NCI-H774 (cell line): ENCODE measurements at places on chromosomes 5 and 9.

DNA sequence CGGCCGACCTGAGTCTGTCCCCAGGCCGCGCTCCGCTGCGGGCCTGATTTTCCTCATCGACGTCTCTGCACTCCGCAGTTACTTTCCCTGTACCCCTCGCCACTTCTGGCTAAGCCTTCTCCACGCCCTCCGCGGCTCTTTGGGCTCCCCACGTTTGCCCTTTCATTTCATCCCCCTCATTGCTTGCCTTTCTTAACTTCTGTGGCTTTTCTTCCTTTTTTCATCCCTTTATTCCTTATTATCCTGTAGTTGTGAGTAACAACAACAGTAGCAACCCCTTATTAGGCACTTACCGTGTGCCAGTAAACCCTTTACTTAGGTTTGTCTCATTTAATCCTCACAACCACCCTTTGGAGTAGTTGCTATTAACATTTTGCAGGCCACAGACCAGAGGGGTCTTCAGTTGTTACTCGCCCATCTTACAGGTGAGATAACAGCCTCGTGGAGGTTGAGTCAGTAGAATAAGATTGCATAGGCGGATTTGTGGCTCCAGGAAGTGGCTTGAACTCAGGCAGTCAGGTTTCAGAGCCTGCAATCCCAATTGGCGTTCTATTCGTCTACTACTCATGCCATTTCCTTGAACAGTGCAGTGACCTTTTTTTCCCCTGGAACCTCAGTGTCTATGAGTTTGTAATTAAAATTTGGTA, 724 bp downstream of the TCERG1 start:
- DNase-seq = no peak

GRCh38 chr5:83401122-83401731, 70.3 kb upstream of the VCAN start:
- DNase-seq = no peak

DNA sequence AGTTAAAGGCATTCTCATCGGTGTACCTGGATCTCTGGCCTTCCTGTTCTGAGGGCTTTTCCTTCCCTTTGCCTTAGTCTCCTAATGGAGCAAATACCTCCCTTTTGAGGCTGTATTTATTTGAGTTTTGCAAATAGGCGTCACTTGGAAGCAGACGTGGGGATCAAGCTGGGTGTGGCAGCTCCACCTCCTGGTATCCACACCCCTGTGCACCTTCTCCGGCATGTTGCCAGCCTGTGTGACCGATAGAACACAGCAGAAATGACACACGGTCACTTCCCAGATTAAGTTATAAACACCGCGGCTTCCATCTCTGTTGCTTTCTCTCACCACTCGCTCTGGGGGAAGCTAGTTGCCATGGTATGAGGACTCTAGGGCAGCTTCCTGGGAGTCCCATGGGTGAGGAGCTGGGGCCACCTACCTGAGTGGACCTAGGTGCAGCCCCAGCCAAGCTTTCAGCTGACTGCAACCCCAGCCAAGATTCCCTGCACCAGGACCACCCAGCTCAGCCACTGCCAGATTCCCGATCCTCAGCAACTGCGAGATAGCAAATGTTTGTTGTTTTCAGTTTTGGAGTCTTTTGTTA, 214.4 kb upstream of the MVB12B start:
- DNase-seq = no peak

- no peak for DNase-seq
Measured at GRCh38 chr9:137452761-137453642, 6.1 kb downstream of the NSMF start.

- DNase-seq = no peak
Measured at GRCh38 chr9:118689280-118689679, 680.0 kb downstream of the BRINP1 start.

- DNase-seq = no peak
Measured at GRCh38 chr5:73424556-73424977, 24.0 kb downstream of the FOXD1 start.

- no peak for DNase-seq
Measured at GRCh38 chr5:150116667-150117400, 30.5 kb upstream of the CSF1R start.

DNA sequence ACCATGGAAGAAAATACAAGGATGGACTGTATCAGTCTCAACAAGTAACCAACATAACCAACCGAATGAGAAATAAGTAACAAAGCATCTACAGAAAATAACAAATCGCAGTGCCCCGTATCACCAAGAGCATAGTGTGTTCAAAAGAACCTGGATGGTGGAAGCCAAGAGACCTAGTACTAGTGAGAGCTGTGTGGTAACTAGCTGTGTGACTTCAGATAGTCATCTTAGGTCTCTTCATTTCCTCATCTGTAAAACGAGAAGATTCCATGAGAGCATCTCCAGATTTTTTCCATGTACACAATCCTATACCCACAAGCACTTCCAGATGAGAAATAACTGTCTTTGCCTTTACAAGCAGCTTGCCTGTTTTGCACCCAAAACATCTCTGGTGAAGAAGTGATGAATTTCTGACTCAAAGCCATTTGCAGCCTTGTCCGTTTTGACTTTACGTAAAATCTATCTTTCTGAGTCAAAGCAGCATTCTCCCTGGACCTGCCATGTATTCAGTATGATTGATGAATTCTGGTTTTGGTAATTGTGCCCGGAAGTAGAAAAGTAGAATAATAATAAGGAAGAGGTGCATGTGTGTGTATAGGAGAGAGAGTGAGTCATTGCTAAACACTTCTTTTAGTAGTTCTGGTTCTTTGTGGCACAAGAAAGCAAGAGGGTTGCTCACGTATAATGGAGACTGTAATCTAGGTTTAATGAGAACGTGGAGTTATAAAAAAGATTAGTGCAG, 41.0 kb downstream of the AOPEP start:
- DNase-seq = no peak

- no peak for DNase-seq
Measured at GRCh38 chr9:89015336-89015735, 24.1 kb downstream of the S1PR3 start.

GRCh38 chr5:147893820-147894219, 12.5 kb downstream of the C5orf46 start:
- no peak for DNase-seq

DNA sequence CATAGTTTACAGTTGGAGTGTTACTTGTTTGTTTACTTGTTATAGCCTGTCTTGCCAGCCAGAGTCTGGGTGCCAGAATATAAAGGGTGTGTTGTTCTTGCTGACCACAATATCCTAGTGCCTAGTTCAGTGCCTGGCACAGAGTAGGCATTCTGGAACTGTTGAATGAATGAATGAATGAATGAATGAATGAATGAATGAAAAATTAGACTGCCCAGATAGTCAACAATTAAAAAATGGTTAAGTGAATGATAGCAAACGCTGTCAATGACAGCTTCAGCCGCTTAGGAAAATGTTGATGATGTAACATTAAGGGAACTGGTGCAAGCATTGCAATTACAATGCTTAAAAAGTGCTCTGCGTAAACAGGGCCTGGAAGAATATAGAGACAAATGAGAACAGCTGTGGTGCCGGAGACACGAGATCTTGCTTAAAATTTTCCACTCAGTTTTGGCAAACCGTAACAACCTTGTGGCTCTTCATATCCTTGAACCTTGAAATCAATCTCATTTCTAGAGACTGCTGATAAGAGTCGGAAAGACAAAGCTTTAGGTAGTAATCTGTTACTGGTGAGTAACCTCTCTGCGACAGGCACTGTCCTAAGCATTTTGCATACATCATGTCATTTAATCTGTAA, 4.7 kb upstream of the TTLL11 start:
- DNase-seq = no peak

DNA sequence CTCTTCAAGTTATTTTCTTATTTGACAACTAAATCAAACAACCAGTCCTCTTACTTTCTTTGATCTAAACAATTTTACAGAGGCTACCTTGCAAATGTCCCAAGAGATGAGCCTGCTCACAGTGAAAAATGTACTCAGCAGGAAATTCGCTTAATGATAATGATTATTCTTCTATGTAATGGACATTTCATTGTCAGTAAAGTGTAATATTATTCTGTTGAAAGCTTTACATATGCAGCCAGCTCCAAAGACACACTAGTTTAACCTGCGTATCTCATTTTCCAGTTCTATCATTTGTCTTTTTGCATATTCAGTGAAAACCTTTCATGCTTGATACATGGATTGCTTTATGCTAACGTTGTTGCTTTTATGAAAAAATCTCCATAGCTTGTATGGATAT, 758.7 kb upstream of the ZNF608 start:
- no peak for DNase-seq

DNA sequence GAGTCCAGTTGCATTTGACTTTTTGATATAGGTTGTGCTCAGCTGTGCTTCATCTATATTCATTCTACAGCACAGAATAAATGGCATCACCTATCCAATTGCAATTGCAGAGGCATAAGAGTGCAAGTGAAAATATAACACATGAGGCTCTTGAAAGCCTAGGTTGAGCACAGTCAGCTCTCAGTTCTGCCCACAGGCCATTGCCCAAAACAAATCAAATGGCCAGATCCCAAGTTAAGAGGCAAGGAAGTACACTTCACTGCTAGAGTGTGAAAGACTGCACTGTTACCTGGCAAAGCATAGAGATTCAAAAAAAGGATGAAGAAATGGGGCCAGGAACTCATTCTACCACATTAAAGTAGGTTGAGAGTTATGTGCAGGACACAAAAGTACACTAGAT, 305.5 kb upstream of the SEMA6A start:
- no peak for DNase-seq

- no peak for DNase-seq
Measured at GRCh38 chr5:67910546-67910945, 305.0 kb upstream of the PIK3R1 start.

- no peak for DNase-seq
Measured at GRCh38 chr9:104745852-104746251, 1.6 kb upstream of the NIPSNAP3A start.

DNA sequence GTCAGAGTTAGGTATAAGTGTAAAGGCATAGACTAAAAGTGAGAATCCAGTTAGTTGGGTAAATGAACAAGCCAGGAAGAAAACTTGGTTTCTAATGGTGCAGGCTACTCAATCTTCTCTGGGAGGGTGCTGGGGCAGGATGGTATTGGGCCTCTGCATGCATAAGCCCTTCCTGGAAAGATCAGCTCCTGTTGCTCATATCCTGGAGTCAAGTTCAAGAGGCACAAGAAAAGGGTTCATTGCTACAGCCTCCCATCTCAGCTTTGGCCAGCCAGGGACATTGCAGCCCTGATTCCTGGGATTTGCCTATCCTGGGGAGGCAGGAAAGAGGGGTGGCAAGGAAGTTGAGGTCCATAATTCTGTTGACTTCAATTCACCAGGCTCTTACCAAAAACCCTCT, 40.7 kb upstream of the ATP6V1G1 start:
- no peak for DNase-seq

GRCh38 chr9:135969064-135969683, 8.0 kb upstream of the UBAC1 start:
- DNase-seq = no peak

- DNase-seq = no peak
Measured at GRCh38 chr9:77916820-77917219, 114.8 kb downstream of the GNAQ start.

DNA sequence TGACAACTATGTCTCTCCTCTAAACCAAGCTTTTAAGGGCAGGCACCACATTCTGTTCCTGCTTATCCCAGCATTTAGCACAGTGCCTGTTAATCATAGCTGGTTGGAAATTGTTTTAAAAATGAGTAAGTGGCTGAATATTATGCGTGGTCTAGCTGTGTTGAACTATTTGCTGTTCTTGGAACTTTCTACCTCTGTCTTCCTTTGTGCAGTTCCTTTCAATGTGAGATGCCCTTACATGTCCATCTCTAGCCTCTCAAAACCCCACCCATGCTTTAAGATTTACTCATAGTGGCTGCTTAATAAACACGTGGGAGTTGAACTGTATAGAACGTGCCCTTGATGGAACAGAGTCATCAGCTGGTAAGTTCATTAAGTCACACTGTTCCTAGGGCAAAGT, 34.5 kb downstream of the C9orf57 start:
- no peak for DNase-seq

DNA sequence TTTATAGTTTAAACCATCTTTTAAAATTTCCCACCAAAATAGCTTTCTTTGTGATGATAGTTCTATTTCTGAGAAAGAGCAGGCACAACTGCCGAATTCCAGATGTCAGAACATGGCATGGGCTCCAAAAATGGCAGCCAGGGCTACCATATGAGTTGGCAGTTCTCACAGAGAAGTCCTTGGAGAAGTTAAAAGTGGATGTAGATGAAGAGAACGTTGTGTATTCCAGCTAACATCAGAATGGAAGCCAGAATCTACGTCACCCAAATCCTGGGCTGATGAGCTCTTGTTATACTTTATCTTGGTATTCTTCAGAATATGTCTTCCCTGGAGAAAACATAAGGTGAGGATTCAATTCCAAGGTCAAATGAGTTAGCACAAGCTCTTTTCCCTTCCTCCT, 66.9 kb upstream of the BASP1 start:
- DNase-seq = no peak

GRCh38 chr5:36647046-36647445, 40.6 kb downstream of the SLC1A3 start:
- no peak for DNase-seq

- DNase-seq = no peak
Measured at GRCh38 chr5:2175842-2176404, 293.2 kb upstream of the IRX4 start.

- no peak for DNase-seq
Measured at GRCh38 chr9:124118894-124119293, 107.3 kb downstream of the LHX2 start.

- no peak for DNase-seq
Measured at GRCh38 chr9:135898634-135899407, 8.5 kb downstream of the CAMSAP1 start.

DNA sequence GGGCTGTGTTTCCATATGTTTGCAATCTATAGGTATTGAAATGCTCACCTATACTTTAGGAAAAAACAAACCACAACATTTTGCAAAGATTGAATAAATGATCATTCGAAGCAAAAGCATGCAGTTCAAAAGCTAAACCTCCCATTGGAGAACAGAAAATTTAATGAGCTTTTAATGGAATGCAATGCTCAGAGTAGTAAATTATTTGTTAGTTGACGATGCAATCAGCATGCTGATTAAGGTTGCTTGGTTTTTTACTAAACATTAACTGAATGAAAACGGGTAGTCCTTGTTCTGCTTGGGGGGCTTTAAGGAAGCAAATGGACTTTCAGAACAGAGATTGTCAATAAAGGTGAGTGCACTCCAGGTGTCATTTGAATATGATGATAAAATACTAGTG, 123.3 kb upstream of the TMEM161B start:
- DNase-seq = no peak

DNA sequence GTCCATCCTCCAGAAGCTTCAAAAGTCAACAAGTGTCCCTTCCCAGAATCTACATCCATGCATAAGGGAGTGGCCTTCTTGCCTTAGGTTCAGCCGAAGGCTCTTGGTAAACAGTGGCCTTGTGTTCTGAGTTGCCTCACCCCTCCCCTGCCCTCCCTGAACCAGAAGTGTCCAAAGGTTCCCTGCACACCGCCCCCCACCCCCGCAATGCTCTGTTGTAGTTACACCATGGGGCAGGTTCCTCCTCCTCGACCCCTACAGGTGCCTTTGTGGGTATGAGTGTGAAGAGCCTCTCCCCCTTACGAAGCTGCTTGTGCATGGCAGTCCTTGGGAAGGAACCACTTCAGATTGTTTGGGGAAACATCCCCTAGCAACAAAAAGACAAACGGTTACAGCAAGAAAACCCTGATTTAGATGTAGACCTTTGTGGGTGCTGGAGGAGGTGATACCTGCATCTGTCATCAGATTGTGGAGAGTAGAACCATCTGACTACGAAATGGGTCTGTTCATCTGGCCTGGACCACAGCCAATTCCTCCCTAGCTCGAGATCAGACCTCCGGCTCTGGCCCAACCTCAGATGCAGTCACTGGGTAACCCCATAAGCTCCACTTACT, 7.1 kb downstream of the SPACA9 start:
- DNase-seq = no peak
